C1 segment of cervical spinal cord (tissue), 14 donors: ENCODE measurements at places on chromosomes 6 and 20.

GRCh38 chr6:134216301-134217010 is 101.5 kb downstream of the SGK1 start:
- DNase-seq: no peak

- no peak for DNase-seq
Measured at GRCh38 chr6:14796974-14797762, 448.7 kb upstream of the JARID2 start.

DNA sequence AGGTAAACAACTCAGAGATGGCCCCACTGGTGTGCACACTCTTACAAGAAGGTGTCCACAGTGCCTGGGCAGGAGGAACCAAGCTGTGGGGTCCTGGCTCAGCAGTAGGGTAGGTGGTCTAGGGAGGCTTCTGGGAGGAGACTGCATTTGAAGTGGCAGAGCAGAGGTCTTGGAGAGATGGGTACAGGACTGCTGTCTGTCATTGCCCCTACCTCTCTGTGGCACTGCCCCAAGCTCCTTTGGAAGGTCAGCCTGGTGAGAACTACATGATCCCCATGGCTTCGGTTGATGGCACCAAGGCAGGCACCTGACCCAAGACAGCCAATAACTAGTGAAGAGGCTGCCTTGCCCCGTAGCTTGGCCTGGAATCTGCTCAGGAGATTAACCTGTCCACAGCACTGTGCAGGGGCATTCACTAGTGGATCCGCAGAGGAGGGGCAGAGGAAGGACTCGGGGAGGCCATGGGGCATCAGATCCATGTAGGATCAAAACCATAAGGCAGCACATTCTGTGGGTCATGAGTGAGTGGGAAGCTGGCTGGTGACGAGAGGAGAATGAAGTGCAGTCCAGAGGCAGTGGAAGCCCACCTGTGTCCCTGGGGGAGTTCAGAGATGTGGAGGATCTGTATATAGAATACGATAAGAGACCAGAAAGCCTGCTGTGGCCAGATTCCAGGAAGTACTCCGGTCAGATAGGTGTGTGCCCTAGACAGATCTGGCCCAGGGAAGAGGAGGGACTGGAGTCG is 162.0 kb downstream of the GRM4 start:
- no peak for DNase-seq

GRCh38 chr20:26209171-26209941 is 512.7 kb upstream of the ZNF337 start:
- no peak for DNase-seq

- no peak for DNase-seq
Measured at GRCh38 chr6:14366315-14366714, 248.7 kb downstream of the CD83 start.

DNA sequence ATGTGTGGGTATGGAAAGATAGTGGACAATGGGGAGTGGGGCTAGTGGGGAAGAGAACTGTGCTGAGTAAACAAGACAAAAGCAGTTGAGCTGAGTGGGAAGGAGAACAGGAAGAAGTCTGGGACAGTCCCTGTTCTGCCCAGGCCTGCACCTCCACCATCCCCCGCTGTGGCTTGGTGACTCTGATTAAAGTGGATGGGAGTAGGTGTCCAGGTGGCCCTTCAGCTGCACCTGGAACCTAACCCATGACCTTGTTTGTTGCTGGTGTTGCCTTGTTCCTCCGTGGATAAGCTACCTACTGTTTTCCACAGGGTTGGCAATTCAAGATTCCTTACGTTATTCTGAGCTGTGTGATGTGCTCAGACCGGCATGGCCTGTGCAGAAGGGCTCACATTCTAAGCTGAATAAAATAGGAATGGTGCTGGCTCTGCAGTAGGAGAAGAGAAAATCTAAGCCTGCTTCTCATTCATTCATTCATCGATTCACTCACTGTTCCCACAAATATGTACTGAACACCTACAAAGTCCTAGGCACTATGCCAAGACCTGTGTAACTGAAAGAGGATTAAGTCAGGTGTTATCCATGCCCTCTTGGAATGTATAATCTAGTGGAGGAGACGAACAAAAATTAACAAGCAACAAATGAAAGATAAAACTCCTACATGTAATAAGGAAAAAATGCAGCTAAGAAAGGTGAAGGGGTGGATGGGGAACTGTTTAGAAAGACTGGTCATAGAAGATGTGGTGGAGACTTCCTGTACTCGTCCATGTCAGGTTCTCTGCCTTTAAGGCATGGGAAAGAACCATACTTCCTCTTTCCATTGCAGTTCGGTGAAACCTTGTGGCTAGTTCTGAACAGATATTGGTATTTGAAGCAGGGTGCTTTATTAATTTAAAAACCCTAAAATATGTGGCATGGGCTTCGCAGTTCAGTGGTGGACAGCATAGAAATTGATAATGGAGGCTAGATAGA is 10.1 kb upstream of the CALHM6 start:
- DNase-seq: no peak

- no peak for DNase-seq
Measured at GRCh38 chr6:134166511-134167261, 114.3 kb upstream of the SLC2A12 start.

- DNase-seq: no peak
Measured at GRCh38 chr20:9021216-9021615, 47.7 kb upstream of the PLCB4 start.

- DNase-seq: no peak
Measured at GRCh38 chr6:6234963-6235362, 85.5 kb downstream of the F13A1 start.

DNA sequence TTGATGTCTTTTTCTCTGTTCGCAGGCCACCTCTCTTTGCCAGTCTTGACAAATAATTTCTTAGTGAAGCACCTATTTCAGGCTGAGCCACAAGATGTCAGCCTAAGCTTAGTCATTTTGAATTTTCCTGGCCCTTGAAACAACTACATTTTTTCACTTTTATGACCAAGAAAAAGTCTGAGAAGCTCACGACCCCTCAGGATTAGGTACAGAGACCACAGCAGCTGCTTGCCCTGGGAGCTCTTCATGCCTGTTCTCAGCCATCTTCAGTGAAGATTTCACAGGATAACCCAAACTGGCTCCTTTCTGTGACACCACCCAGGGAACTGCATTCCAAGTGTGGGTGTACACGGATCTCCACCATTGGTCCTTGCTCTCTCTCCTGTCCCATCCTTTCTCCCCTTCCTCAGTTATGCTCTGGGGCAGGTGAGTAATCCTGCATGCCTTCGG is 38.4 kb upstream of the SPTLC3 start:
- no peak for DNase-seq

DNA sequence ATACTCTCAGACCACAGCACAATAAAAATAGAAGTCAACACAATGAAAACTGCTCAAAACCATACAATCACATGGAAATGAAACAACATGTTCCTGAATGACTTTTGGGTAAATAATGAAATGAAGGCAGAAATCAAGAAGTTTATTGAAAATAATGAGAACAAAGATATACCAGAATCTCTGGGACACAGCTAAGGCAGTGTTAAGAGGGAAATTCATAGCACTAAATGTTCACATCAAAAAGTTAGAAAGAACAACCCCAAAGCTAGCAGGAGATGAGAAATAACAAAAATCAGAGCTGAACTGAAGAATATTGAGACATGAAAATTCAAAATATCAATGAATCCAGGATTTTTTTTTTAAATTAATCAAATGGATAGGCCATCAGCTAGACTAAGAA is 183.3 kb downstream of the BACH2 start:
- no peak for DNase-seq
